ENCODE measurements at places on chromosomes 1 and 21.

GRCh38 chr1:45260244-45260643, 53.8 kb upstream of the ZSWIM5 start:
- no peak for DNase-seq

- no peak for DNase-seq
Observed at GRCh38 chr1:114177282-114177681, 23.6 kb upstream of the SYT6 start.

DNA sequence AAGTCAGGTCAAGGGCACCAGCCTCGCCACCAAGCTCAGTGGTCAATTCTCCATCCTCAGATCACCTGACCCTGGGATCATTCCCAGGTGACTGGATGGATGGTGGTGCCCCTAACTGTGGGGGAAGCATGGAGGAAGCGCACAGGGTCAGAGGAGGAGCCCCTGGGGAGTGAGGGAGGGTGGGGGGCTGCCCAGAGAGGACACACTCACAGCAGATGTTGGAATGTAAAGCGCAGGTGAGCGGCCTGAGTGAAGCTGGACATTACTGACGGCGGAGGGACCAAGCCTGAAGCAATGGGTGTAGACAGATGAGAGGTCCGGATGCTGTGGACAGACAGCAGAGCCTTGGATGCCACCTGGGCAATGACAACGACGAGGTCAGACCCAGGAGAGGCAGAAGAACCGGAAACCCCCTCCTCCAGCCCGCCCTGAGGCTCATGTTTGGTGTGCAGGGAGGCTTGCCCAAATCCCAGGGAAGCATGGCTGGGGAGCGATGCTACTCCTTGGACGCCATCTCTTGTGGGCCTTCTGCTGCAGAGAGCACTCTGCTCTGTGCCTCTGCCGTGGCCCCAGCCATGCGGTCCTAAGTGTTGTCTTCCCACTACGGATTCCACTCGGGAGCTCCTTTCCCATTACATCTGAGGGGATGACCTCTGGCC, 5.7 kb upstream of the CPLANE2 start:
- no peak for DNase-seq

GRCh38 chr1:203599875-203600781, 26.5 kb upstream of the ATP2B4 start:
- no peak for DNase-seq

DNA sequence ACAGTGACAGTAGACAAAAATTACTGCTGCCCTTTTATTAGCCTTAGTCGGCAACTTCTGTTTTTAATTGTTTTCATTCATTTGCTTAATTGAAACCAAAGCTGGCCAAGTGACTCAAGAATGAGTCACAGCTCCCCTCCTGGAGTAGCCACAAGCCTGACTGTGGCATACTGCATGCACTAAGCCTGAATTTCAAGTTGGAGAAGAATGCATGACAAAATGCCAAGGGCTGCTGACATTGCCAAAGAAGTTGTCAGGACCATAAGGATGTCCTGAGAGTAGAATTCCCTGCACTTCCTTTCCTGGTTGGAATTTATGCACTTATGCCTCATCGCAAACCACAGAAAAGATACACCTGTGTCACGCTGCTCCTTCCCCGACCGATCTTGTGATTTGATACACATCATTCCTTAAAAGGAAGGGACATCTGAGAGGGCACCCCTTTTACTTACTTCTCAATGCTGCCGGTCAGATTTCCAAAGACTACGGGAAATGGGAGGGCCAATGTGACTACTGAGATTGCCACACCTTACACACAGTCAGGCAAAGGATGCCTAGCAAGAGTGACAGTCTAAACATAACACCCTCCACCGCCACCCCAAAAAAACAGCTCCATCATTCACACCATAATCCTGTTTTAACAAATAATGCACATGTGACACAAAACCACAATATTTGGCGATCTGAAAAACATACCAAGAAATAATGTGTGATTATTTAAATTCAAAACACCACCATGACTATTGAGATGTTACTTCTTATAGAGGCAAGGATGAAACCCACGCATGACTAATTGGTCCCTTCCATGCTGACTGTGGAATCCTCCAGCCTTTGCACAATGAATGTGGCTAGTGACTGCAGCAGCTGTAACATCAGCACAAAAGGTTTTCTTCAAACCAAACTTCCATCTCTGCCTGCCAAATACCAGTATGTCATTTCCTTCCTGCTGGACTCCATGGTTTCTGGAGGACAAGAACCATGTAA, 28.2 kb downstream of the VAV3 start:
- DNase-seq: no peak

DNA sequence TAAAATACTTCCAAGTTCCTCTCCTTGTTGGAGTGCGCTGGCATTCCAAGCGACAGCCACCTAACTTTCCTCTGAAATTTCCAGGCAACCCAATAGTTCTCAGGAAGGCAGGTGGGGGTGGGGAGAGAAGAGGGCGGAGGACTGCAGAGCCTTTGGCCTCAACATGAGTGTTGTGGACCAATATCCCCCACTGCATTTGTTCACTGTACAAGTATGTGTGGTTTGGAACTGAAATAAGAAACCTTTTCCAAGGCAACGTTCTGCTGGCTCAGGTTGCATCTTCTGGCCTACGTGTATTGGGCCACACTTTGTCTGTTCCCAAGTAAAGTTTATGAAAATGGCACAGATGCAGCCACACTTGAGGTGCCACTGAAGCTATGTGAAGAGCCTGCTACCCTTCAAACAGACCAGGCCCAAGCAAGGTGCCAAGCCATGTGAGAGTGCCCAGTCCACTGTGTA, 153.4 kb downstream of the DHRS3 start:
- DNase-seq: no peak

DNA sequence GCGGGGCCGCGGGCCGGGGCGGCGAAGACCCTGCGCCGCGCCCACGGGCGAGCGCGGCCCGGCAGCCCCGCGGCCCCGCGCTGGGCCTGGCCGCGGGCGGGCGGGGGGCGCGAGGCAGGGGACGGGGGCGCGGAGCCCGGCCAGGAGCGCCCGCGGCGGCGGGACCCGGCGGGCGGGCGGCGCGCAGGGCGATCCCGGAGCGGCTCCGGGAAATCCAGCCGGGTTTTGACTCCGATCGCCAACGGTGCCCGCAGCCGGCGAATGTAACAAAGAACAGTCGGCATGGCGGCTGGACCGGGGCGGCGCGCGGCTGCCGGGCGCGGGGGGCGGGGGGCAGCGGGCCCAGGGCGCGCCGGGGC, 334 bp downstream of the PRDM15 start:
- no peak for DNase-seq

DNA sequence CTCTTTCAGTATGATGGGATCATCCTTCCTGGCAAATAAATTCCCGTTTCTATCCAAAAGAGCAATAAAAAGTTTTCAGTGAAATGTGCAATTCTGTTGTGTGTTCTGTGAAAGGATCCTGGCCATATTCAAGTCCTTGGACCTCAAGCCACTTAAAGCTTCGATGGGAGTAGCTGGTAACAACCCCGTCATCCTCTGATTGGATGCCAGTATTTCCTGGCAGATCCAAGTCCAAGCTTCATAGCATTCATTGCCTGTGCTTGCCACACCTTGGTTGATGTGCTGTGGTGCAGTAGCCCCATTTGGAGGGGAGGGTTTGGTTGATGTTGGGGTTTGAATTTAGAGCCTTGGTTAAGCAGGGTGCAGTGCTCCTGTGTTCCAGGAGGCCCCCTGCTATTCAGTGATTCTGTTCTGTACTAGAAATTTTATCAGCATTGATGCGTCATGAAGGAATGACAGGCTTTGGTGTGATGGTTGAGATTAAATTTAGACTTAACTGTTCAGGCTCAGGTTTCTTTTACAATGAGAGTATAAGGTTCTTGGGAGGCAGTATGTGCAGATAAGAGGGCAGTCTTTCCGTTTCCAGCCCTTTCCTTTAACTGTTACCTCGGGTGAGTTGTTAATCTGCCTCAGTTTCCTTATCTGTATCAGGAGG, 4.9 kb downstream of the RPL11 start:
- DNase-seq: no peak

- DNase-seq: no peak
Observed at GRCh38 chr1:9905010-9905409, 5.1 kb downstream of the CTNNBIP1 start.

GRCh38 chr1:149888999-149889289, 10.4 kb upstream of the BOLA1 start:
- DNase-seq: no peak

DNA sequence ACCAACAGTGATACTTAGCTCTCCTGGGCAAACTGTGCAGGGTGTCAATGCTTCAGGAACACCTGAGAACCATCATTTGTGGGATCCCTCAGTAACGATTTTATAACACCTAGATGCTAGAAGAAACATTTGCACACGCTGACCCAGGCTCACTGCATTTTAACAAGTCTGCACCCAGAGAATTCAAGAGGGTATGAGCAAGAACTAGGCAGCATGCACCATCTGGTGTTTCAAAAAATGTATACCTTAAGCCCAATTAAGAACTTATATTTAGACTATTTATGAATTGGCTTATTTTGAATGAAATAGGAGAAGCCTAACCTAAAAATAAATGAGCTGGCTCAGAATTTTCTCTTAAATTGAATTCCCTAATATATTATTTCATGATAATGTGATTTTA, 400.5 kb downstream of the GPATCH2 start:
- no peak for DNase-seq

DNA sequence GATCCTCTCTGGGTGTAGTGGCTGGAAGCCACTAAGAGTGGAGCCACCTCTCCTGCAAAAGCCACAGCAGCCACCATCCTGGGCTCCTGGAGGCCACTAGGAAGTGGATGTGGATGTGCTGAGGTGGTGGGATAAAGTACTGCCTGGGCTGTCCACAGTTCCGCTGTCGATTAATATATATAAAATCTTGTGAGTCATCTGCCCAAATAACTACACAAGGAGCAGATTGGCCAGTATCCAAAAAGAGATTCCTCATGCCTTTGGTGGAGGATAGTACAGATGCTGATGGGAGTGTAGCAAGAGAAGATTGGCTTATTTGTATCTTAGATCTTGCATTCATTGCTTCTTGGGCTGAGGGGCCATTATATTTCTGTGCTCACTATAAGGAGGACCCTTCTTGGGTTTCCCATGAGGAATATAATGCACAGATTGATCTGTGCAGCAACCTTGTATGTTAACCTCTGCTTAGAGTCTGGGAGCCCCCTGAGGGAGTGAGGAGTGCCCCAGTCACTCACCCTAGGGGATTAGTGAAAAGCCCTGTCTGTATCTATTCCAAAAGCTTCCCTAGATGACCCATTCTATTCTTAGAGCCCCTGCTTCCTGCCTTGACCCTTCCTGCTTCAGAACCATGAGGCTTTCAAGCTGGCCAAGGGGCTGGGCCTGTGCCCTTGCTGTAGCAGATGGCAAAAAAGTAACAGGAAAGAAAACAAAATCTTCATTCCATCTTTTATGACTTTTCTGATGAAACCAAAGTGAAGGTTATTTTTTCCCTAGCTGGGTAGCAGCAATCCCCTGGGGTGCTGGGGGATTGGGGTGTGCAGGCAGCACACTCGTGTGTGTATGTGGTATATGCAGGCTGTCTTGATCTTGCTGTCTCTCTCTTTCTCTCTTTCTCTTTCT, 31.7 kb downstream of the RCSD1 start:
- no peak for DNase-seq

DNA sequence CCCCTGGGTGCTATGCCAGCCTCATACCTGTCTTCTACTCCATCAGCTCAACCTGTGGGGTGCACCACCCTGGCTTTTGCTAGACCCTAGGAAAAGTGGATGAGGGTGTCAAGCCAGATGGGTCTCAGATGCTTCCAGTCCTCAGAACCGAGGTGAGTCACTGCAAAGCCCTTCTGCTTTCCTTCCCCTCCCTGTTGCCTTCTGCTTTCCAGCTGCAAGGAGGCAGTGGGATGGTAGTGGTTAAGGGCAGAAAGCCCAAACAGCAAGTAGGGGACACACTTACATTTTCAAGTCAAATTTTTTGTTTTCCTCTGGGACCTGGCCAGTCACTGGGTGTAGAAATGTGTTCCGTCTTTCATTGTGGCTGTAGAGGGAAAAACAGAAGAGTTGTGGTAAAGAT, 60.7 kb upstream of the GOLT1A start:
- DNase-seq: no peak

- peak; percentile 77 for DNase-seq
Observed at GRCh38 chr1:116168277-116169032, 57.3 kb downstream of the MAB21L3 start.

GRCh38 chr1:159884296-159884695, 15.7 kb downstream of the CFAP45 start:
- no peak for DNase-seq

All from nucleus accumbens (tissue), 56 donors.